Transverse colon (tissue), 4 donors: ENCODE measurements at places on chromosomes 1 and 21. TPM values are rescaled to one million over a fixed set of nuclear protein-coding genes. Genes with fewer than 3 reads are reported as not detected.
A peak's percentile ranks its signal among the peaks of the same experiment; 100 is the strongest.

The USH2A gene
- not detected for total RNA-seq

- DNase-seq = no peak
Observed at GRCh38 chr1:30362603-30362990, 360.8 kb downstream of the MATN1 start.

DNA sequence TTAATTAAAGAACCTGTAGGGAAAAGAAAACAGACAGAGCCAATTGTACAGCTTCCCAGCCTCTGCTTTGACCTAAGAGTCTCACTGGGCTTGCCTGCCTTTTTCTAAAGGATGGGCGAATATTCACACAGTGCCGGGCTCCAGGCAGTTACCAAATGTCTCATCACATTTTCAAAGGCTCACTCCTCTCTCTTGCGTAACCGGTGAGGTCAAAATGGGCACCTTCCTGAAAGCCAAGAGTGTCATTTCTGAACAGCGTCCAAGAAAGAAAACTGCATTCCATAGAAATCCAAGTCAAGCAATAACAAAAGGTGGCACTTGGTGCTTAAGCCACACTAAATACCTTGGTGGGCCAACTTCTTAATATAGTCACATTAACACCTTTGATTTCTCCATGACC is 710 bp upstream of the PALMD start:
- no peak for DNase-seq

The OR2T33 gene
- total RNA-seq = not detected

GRCh38 chr1:153217212-153217611 is at the start of gene PRR9:
Gene PRR9, plus strand, starts transcription at chr1:153217584. Its CDS starts 561 bp downstream, at chr1:153218145.
- no peak for DNase-seq

GRCh38 chr1:66359815-66360214 is 174.1 kb upstream of the SGIP1 start:
- no peak for DNase-seq

DNA sequence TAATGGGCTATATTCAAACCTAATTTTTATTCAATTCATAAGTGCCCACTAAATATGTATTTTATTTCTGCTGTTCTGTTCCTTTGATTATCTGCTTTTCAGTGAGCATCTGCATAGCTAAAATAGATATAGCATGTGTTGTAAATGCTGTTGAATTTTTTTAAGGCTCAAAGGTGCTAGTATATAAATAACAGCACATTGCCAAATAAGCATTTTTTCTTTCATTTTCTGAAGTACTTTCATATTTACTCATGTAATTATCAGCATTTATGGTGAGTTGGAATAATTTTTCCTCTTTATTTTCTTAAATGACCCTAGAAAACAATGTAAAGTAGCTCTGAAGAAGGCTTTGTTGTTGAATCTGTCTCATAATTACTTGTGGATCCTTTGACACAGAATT is 69.6 kb upstream of the B3GALT2 start:
- no peak for DNase-seq

DNA sequence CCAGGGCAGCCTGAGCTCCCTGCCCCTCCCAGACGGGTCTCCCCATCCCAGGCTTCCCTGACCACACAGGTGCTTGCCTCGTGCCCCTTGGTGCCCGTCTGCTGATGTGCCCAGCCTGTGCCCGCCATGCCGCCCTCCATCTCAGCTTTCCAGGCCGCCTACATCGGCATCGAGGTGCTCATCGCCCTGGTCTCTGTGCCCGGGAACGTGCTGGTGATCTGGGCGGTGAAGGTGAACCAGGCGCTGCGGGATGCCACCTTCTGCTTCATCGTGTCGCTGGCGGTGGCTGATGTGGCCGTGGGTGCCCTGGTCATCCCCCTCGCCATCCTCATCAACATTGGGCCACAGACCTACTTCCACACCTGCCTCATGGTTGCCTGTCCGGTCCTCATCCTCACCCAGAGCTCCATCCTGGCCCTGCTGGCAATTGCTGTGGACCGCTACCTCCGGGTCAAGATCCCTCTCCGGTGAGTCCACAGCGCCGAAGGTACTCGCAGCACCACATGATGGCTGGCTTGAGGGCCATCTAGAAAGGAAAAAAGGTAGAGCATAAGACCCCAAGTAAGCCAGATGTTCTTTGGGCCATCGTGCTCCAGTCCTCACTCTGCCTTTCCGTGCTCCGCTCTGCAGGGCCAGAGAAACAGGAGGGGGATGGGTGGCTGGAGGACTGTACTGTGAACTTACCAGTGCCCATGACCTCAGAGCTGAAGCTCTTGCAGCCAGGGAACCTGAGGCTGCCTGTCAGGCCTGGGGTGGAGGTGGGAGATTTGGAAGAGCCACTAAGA is 1.4 kb downstream of the ADORA1 start:
- peak; percentile 4 for DNase-seq

DNA sequence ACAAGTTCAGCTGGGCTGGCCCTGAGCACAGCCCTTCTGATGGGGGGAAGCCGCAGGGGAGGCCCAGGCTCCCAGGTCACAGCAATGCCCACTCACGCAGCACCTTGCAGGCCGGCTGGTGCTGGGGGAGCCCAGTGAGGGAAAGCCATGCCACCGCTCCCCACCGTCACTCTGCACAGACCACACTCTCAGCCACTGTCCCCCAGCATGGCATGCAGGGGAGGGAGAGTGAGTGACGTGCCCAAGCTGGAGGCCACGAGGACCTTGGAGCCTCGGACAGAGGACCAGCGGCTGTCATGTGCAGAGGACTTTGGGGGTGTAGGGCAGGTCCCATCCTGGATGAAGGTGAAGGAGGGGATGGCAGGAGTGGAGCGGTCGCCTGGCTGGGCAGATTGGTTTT is 25.1 kb downstream of the SLC45A1 start:
- DNase-seq = no peak

The LORICRIN gene
- total RNA-seq = not detected

- no peak for DNase-seq
Observed at GRCh38 chr1:111814642-111815041, 58.9 kb downstream of the DDX20 start.
